ENCODE measurements at places on chromosomes 1 and 21.

GRCh38 chr1:227169343-227169742 lies 148.9 kb downstream of the CDC42BPA start:
- DNase-seq, result no peak

DNA sequence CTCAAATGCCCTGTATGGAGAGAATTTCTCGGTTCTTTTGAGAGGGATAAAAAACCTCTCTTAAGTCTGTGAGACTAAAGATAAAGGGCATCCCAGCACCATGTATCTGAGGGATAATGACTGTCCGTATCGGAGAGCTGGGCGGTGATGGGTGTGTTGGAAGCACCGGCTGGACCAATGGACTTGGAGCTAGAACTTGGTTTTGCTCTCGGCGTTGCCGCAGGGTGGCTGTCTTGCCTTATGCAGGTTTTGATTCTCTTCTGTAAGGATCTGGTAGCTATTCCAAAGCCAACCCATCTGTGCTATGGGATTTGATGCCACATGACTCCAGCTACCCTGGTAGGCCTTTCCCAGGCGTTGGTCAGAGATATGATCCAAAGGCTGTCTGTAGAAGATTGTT lies 348.8 kb downstream of the KIF26B start:
- DNase-seq, result no peak

DNA sequence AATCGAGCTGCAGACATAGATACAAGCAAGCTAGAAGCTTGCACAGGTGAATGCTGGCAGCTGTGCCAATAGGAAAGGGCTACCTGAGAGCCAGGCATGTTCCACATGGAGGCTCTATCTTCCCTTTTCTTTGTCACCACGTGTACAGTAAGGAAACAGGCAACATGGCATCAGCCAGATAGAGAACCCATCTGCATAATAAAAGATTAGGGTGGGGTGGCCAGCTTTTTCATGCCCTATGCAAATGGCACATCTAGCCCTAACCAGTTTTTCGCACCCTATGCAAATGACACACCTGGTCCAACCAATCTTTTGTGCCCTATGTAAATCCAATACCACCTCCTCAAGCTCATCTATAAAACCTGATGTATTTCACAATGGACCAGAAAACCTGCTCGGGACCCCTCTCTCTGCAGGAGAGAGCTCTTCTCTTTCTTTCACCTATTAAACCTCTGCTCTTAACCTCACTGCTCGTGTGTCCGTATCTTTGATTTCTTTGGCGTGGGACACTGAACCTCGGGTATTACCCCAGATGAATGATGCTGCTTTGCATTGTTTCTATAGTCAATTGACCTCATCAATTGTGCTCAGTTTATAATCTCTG lies 93.9 kb downstream of the SLC30A10 start:
- no peak for DNase-seq

DNA sequence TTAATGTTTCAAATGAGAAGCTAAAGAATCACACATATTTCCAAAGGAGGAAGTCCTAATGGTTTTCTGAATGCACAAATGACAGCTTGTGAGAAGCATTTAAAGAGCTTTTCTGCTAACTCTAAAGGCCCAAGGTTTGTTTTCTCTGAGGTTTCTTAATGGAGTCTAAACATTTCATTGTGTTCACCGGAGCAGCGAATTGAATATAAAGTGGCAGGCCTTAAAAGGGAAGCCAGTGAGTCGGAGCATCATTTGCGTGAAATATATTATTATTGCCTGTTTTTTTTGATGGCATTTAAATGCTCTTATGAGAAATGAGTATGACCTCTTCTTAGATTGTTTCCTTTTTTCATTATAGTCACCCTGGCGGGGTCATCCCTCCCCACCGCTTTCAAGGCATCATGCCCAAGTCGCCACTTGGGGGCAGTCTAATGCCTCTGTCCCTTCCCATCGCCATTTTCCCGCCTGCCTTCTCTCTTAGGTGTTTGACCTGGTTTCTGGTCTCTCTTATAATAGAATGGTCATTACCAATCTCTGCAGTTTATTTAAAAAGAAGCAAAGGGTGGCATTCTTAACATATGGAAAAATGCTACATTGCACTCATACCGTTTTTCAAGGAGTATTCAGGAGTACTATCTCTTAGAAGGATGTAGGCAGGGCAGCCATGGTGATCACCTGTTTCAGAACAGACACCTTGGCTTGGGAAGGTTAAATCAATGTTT lies 25.3 kb upstream of the OVAAL start:
- peak; percentile 54 for DNase-seq

GRCh38 chr1:9044236-9044635 lies 18.0 kb upstream of the SLC2A7 start:
- no peak for DNase-seq

DNA sequence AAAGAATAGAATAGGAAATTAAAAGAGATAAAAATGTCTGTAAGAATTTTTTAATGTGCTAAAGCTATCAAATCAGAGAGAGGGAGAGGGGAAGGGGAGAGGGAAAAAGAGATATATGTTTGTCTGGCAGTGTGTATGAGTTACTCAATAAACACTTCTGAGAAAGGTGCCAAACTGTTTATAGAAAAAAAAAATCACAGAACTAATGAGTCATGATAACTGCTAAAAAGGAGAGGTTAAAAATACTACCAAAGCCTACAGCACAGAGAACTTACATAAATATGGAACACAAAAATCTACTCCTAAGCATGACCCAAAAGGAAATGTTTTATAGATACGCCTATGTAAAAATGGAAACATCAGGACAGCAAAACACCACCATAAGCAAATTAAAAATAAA lies 45.4 kb downstream of the SELENOF start:
- DNase-seq, result no peak

- no peak for DNase-seq
These were observed 33.8 kb downstream of the PRSS38 start for GRCh38 chr1:227849251-227849650.

DNA sequence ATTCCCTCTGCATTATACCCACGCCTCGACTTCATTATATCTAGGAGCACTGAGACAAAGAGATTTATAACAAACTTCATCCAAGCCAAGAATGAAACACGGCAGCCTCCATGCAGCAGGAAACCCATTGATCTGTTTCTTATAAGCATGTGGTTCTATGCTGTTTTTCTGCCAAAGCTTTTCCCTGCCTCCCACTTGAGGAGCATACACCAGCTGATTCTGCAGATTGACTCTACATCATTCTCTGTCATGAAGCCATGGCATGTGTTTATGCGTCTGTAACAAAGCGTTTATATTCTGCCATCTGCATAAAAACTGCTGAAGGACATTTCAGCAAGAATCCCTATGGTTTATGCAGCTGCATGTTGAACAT lies 102.0 kb downstream of the CYYR1 start:
- no peak for DNase-seq

GRCh38 chr1:20739225-20739624 lies 6.7 kb upstream of the SH2D5 start:
- no peak for DNase-seq

GRCh38 chr21:18499761-18500376 lies 96.3 kb upstream of the TMPRSS15 start:
- peak; percentile 4 for DNase-seq

DNA sequence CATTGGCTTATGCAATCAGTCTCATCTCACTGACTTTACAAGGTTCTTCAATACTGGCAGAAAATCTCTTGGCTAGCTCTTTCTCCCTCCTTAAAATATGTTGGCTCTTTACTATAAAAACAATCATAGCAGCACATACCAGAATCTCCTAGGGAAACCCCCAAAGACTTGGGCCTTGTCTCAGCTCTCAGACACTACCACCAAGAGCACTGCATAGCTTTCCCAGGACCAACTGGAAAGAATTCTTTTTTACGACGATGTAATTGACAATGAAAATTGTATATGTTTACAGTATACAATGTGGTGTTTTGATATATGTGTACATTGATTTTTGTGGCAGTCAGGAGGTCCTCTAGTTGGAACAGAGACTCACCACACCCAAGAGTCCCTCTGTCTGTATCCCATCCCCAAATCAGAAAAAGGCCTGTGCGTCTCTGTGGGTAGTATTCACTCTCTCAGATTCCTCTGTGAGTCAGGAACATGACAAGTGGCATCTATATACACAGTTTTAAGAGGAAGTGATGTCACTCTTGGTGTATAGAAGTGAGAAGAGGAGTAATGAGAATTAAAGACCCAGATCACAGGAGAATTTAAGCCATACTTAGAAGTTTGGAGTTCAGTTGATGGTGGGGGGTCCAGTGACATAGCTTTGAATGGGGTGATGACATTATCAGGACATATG lies 21.1 kb downstream of the SMAP2 start:
- DNase-seq, result peak; percentile 58

DNA sequence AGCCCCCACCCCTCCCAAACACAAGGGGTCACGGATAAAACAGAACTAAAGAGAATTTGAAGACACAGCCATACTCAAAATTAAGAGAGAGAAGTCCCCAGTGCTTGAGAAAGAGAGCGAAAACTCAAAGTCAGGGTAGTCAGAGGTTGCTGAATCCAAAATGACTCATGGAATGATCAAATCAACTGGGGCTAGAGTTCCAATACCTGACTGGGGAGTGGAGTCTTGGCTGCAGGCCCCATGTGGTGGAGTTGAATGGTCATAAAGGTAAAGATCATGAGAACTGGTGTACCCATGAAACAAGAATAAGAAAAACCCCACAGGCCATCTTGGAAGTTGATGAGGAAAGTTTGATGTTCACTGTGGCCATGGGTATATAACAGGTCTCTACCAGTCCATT lies 84.5 kb upstream of the LRRN2 start:
- no peak for DNase-seq

- DNase-seq, result no peak
These were observed 161.9 kb downstream of the MAGI3 start for GRCh38 chr1:113552244-113552643.

GRCh38 chr1:248596615-248597014 lies 885 bp downstream of the OR2T10 start:
- no peak for DNase-seq

DNA sequence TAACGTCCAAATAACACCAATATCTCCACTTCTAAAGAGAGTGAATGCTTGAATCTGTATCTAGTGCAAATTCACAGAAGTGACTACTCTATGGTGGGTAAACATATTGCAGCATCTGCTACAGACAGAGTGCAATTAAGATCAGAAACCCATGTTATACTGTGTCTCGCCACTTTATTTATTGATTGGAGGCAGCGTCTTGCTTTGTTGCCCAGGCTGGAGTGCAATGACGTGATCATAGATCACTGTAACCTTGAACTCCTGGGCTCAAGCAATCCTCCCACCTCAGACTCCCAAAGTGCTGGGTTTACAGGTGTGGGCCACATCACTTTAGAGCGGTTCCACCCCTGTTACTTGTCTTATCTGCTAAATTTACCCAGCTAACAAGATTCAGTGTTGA lies 57.0 kb downstream of the HLCS start:
- DNase-seq, result no peak

GRCh38 chr1:70196333-70196732 lies 9.0 kb downstream of the LRRC40 start:
- no peak for DNase-seq

GRCh38 chr1:61332196-61332753 lies 249.9 kb downstream of the NFIA start:
- no peak for DNase-seq

- no peak for DNase-seq
These were observed 27.0 kb upstream of the USH2A start for GRCh38 chr1:216450227-216450626.
